ENCODE measurements at places on chromosomes 5 and 9. TPM values are rescaled to one million over a fixed set of nuclear protein-coding genes. Genes with fewer than 3 reads are reported as not detected.
A peak's percentile ranks its signal among the peaks of the same experiment; 100 is the strongest.

Gene CDH18
- total RNA-seq = under 0.01 TPM

Gene KIF20A
- total RNA-seq = under 0.01 TPM

Gene PRRC2B
- 20.0 TPM for total RNA-seq

Gene GFI1B
- not detected for total RNA-seq

GRCh38 chr5:56735849-56736641, 79.3 kb upstream of the MAP3K1 start:
- DNase-seq = no peak

DNA sequence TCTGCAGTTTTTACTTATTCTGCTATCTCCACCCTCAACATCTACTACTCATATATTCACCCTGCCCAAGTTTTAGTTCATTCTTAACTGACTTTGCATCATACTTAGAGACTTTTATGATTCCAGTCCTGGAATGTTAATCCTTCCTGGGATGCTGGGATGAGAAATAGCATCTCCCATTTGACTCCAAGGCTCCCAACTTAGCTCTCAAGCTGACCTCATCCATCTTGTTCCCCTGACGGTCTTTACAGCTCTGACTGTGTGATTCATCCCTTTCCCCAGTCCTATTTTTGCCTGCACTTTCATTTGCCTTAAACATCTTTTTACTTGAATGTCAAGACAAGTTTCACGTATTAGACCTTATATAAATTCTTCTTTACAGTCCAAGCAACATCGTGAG, 297.8 kb downstream of the EPB41L4A start:
- DNase-seq = no peak

- no peak for DNase-seq
These were observed 14.3 kb downstream of the PHF2 start for GRCh38 chr9:93590609-93591234.

Gene RGS3
- total RNA-seq = 36.2 TPM

GRCh38 chr9:37897665-37898064, 6.3 kb downstream of the SLC25A51 start:
- peak; percentile 80 for DNase-seq

DNA sequence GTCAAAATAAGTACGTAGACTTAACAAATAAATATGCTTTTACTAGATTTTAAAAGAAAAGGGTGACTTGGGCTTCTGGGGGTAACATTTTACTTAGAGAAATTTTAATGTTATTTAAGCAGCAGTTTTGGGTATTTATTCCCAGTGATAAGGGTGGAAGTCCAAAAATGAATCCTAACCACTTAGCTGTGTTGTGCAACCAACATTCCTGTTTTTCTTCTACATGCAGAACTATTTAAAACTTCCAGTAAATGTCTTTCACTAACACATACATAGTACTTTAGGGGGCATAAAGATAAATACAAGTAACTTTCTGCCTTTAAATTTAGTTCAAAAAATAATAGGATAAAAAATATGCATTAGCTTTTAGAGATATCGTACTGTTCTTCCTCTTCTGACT, 436.7 kb downstream of the CTNND2 start:
- no peak for DNase-seq

DNA sequence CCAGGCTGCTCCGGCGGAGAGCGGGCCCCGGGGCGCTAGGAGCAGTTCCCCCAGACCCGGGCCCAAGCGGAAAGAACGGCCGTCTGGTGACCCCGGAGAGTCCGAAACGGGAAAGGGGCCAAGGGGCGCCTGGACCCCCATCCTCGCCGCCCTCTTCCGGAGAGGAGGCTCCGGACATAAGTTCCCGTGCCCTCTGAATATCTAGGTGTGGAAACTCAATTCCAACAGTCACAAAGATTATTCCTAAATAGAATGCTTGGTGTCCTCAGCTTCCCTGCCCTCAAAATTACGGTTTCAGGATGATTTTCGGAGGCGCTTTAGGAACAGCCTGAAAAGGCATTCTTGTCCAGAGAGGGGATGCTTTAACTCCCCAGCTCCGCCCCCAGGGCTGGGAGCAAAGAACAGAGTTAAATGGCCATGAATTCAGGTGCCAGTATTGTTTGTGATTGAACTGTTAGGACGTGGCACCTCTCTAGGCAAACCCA, 681 bp upstream of the LHFPL2 start:
- no peak for DNase-seq

- no peak for DNase-seq
These were observed 1.3 kb downstream of the RANBP3L start for GRCh38 chr5:36300191-36300926.

DNA sequence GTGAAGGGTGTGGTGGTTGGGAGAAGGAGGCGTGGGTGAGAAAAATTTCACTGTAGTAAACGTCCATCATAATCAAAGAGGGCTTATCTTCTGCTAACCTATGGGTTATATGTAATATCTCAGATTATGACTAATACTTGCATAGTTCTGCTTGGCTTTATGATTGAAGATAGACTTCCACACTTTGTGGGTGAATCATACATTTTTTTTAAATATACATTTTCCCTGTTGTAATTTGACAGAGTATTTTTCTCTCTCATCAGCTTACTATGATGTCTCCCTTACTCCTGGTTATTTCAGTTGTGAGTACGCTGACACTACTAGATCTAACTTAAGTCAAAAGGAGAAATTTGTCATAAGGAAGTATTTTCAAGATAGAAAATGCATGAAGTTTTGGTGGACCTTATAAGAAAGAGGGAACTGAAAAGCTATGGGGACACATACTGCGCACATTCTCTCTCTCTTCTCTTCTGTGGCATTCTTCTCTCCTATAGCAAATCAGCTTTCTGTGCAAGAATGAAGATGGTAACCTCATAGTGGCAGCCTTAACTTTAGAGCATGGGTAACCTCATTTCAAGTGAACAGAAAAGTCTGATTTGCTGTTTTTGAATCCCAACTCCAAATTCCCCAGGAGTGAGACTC, 4.9 kb upstream of the JAK2 start:
- peak; percentile 80 for DNase-seq

Gene GGTA1
- total RNA-seq = 0.13 TPM

GRCh38 chr9:109026306-109026705, 13.0 kb upstream of the CTNNAL1 start:
- no peak for DNase-seq

Gene TRPM3
- total RNA-seq = not detected

- DNase-seq = no peak
These were observed 101.3 kb downstream of the C9orf152 start for GRCh38 chr9:110106661-110107060.

Gene CDC20B
- not detected for total RNA-seq

- peak; percentile 2 for DNase-seq
These were observed 38.4 kb upstream of the PLEKHG4B start for GRCh38 chr5:53381-54174.

DNA sequence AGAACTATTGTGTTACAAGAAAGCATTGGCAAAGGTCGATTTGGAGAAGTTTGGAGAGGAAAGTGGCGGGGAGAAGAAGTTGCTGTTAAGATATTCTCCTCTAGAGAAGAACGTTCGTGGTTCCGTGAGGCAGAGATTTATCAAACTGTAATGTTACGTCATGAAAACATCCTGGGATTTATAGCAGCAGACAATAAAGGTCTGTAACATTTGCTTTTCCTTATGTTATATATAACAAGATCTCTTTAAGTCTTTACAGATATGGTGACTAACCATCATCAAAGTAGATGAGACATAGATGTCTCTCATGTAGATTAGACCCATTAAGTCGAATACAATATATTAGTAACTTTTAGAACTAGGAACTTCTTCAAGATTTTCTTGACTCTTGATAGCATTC, 33.0 kb downstream of the TGFBR1 start:
- no peak for DNase-seq

GRCh38 chr5:178486239-178486641, 104.0 kb downstream of the COL23A1 start:
- no peak for DNase-seq

Gene MARCOL
- total RNA-seq = not detected

Gene SPEF2
- total RNA-seq = 0.77 TPM

Gene WDR31
- 1.6 TPM for total RNA-seq

- DNase-seq = no peak
These were observed 245.7 kb upstream of the IRX2 start for GRCh38 chr5:2997179-2997578.

Data from bronchial epithelial cell (primary cell).